ENCODE measurements at places on chromosomes 1 and 21.

GRCh38 chr1:114355240-114355639 lies 155.8 kb downstream of the TRIM33 start:
- H3K4me3 ChIP-seq, result no peak overlapping the region
- H3K4me1 ChIP-seq, result no peaks in the 10 kb centered on the region
- H3K36me3 ChIP-seq, result no peaks in the 10 kb centered on the region
- H3K27ac ChIP-seq, result no peak overlapping the region
- H3K27me3 ChIP-seq, result no peaks in the 10 kb centered on the region

DNA sequence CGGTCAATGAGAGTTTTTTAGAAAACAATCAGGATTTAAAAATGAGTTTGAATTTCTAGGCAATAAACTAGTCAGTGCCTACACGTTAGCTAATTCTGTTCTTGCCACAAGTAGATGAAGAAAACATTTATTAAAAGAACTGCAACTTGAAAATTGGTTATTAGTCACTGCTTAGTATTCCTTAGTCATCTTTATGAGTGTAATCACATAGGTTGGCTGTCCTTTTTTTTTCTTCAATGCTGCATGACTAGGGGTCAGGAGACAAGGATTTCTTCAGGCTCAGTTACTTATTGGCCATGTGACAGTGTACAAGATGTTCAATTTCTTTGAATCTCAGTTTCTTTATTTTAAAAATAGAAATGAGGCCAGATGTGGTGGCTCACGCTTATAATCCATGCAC lies 17.1 kb downstream of the SOAT1 start:
- no peak for DNase-seq
- no peak overlapping the region for H3K27ac ChIP-seq
- H3K36me3 ChIP-seq, result no peaks in the 10 kb centered on the region
- no peaks in the 10 kb centered on the region for H3K4me1 ChIP-seq
- no peaks in the 10 kb centered on the region for H3K27me3 ChIP-seq

DNA sequence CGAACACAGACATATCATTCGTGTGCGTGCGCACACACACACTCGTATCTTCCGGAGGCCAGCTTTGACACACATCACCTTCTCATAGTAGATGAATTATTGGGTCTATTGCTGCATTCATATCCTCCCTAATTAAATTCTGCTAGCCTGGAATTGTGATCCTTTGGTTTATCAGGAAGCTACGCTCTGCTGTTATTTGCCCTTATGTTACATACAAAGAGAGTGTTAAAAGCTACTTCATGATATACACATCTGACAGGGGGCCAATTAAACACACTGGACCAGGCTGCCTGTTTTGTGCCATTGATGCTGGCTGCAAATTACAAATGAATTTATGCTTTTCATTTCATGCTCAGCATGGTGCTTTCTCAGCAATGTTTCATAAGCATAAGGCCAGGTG lies 252.0 kb downstream of the RHOU start:
- H3K27me3 ChIP-seq, result no peaks in the 10 kb centered on the region
- no peak overlapping the region for H3K4me3 ChIP-seq
- H3K4me1 ChIP-seq, result peaks cover 15% of the 10 kb centered on the region
- DNase-seq, result peak; percentile 22

GRCh38 chr1:153527023-153527682 lies 8.6 kb downstream of the S100A6 start:
- H3K27ac ChIP-seq, result peak overlapping the region; percentile 49
- H3K36me3 ChIP-seq, result no peaks in the 10 kb centered on the region
- H3K4me3 ChIP-seq, result no peak overlapping the region
- no peaks in the 10 kb centered on the region for H3K4me1 ChIP-seq
- DNase-seq, result no peak

GRCh38 chr21:25370311-25370744 lies 237.0 kb downstream of the MRPL39 start:
- H3K4me3 ChIP-seq, result no peak overlapping the region
- H3K36me3 ChIP-seq, result no peaks in the 10 kb centered on the region
- H3K27me3 ChIP-seq, result no peaks in the 10 kb centered on the region

DNA sequence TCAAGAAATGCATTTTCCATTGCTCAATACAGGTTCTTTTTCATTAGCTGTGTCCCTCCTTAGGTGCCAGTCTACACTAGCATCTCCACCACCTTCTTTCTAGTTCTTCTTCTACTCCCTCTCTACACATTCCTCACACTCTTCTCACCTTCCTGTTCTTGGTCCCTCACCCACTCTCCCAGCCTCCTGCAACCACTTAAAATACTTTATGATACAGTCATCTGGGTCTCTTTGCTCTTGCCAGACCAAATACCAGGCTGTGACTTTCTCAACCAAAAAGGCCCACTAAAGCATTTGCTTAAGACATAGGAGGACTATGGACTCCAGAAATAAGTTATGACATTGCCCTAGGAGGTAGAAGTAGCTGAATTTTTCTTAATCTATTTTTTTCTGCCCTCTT lies 35.1 kb downstream of the PIGM start:
- no peaks in the 10 kb centered on the region for H3K4me1 ChIP-seq
- peak overlapping the region; percentile 3 for H3K27ac ChIP-seq
- no peak for DNase-seq
- no peak overlapping the region for H3K4me3 ChIP-seq
- H3K36me3 ChIP-seq, result no peaks in the 10 kb centered on the region
- no peaks in the 10 kb centered on the region for H3K27me3 ChIP-seq

- no peaks in the 10 kb centered on the region for H3K4me1 ChIP-seq
- no peaks in the 10 kb centered on the region for H3K27me3 ChIP-seq
- no peak for DNase-seq
- H3K36me3 ChIP-seq, result no peaks in the 10 kb centered on the region
- no peak overlapping the region for H3K27ac ChIP-seq
Observed at GRCh38 chr1:221945669-221946068, 203.8 kb upstream of the DUSP10 start.

DNA sequence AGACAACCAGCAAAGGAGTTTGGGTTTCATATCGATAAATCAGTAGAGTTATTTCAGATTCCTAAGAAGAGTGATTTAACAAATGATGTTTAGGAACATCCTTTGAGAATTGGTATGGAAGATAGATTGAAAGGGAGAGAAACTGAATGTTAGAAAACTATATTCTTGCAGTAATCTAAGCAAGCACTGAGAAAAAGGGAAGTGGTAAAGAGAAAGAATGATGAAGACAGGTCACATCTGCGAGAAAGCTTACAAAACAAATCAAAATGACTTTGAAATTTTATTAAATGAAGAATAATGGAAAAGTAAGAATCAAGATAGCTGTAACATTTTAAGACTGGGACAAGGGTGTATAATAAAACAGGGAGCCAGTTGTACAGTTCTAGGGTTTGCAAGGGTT lies 177.0 kb downstream of the HS2ST1 start:
- H3K27ac ChIP-seq, result no peak overlapping the region
- H3K4me1 ChIP-seq, result no peaks in the 10 kb centered on the region
- no peaks in the 10 kb centered on the region for H3K36me3 ChIP-seq
- DNase-seq, result no peak
- H3K4me3 ChIP-seq, result no peak overlapping the region
- H3K27me3 ChIP-seq, result no peaks in the 10 kb centered on the region

GRCh38 chr21:32777269-32777668 lies 5.7 kb upstream of the PAXBP1 start:
- no peak overlapping the region for H3K27ac ChIP-seq
- no peaks in the 10 kb centered on the region for H3K4me1 ChIP-seq
- no peaks in the 10 kb centered on the region for H3K36me3 ChIP-seq
- no peaks in the 10 kb centered on the region for H3K27me3 ChIP-seq
- DNase-seq, result no peak

DNA sequence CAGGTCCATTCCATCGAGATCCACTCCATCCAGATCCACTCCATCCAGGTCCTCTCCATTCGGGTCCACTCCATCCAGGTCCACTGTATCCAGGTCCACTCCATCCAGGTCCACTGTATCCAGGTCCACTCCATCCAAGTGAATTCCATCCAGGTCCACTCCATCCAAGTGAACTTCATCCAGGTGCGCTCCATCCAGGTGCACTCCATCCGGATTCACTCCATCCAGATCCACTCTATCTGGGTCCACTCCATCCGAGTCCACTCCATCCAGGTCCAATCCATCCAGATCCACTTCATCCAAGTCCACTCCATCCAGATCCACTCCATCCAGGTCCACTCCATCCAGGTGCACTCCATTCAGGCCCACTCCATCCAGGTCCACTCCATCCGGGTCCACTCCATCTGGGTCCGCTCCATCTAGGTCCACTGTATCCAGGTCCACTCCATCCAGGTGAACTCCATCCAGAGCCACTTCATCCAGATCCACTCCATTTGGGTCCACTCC lies 157.4 kb downstream of the HUNK start:
- no peaks in the 10 kb centered on the region for H3K4me1 ChIP-seq
- no peaks in the 10 kb centered on the region for H3K27me3 ChIP-seq
- DNase-seq, result no peak

GRCh38 chr1:156658945-156659574 lies 17.1 kb downstream of the BCAN start:
- peak overlapping the region; percentile 68 for H3K27ac ChIP-seq
- DNase-seq, result no peak
- H3K4me1 ChIP-seq, result peaks cover 55% of the 10 kb centered on the region

GRCh38 chr1:243827206-243827605 lies 22.8 kb downstream of the AKT3 start:
- no peaks in the 10 kb centered on the region for H3K27me3 ChIP-seq
- no peak overlapping the region for H3K4me3 ChIP-seq
- no peak for DNase-seq

DNA sequence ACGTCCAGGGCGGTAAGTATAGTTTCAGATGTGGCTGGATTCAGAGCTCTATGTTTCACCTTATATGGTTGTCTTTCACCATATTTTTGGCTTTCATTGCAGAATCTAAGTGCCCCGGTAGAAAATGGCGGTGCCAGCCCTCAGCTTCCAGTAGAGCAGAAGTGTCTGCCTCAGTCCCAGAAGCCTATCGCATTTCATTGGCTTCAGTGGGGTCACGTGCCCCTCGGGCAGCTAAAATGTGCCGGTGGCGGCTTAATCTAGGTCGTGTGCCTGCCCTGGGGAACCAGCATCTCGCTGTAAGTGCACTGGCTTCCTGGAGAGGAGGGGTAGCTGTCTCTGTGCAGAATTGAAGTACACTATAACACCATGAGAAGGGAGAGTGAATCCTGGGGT lies 107.4 kb upstream of the MAGI3 start:
- no peak overlapping the region for H3K27ac ChIP-seq
- no peaks in the 10 kb centered on the region for H3K4me1 ChIP-seq
- no peaks in the 10 kb centered on the region for H3K27me3 ChIP-seq
- H3K4me3 ChIP-seq, result no peak overlapping the region
- H3K36me3 ChIP-seq, result no peaks in the 10 kb centered on the region

DNA sequence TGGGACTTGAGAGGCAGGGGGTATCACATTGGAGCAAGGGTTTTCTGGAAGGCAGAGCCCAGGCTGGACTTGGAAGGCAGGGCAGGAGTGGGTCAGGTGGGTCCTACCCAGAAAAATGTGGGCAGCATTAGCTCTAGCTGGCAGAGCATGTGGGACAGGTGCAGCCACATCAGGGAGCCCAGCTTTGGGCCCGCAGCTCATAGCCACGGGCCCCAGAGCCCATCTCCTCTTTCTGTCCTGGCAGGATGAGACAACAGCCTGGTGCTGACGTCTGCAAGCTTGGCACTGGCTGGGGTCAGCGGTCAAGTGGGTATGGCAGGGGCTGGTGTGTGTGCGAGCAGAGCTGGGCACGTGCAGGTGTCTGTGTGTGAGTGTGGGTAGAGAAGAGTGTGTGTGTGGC lies 154.7 kb downstream of the GRIK3 start:
- no peaks in the 10 kb centered on the region for H3K27me3 ChIP-seq
- no peaks in the 10 kb centered on the region for H3K36me3 ChIP-seq
- no peak overlapping the region for H3K4me3 ChIP-seq

DNA sequence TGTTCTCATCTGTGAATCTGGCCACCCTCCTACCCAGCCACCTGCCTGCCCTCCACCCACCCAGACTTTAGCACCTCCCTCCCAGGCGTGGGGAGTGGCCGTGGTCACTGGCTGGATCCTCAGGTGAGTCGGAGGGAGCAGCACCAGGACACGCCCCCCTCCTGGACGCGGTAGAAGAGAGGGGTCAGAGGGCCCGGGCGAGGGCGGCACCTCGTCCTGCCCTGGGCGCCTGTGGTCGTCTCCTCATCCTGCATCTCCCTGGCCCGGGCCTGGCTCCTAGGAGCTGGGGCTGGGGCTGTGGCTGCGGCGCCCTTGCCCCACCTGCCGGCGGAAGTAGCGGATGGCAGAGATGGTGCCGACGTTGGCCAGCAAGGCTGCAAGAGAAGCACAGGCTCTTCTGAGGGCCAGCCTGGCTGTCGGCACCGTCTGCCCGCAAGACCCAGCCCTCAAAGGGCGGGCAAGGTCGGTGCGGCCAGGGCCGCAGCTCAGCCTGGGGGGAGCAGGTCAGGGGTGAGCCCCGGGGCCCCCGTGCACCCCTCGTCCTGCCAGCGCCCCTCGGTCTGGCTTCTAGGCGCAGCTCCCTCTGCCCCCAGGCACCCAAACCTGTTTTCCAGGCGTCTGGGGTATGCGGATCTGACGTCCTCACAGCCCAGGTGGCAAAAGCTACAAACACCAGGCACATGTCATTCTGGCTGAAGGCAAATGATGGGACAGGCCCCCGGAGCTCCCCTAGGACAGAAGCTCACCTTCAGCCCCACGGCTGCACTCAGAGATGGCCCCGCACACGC lies 5.8 kb downstream of the PERM1 start:
- peaks cover 21% of the 10 kb centered on the region for H3K27me3 ChIP-seq
- no peak overlapping the region for H3K27ac ChIP-seq
- peak overlapping the region; percentile 16 for H3K4me3 ChIP-seq
- H3K4me1 ChIP-seq, result peaks cover 3% of the 10 kb centered on the region
- DNase-seq, result no peak
- no peaks in the 10 kb centered on the region for H3K36me3 ChIP-seq

DNA sequence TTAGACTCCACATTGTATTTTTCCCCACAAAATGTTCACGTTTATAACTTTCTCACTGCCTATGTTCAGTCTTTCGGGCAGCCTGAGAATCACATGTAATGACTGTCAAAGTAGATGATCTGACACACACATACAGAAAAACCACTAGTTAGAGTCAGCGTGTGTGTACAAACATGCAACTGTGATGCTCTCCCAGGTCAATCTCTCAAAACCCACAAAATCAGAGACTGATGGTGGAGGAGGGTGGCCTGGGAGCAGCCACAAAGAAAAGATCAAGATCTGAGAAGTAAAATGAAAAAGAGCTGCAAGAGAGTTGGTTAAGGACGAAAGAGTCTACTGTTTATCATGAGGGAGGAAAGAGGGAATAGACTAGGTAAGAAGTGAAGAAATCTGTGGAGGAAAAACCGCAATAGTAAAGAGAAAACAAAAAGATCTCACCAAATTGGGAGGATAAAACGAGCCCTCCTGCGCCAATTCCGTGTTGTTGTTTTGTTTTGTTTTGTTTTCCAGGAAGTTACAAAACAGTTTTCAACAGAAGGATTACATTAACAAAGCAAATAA lies 2.3 kb downstream of the EGLN1 start:
- DNase-seq, result no peak
- H3K4me3 ChIP-seq, result peak overlapping the region; percentile 86
- no peaks in the 10 kb centered on the region for H3K36me3 ChIP-seq
- H3K4me1 ChIP-seq, result peaks cover 8% of the 10 kb centered on the region

DNA sequence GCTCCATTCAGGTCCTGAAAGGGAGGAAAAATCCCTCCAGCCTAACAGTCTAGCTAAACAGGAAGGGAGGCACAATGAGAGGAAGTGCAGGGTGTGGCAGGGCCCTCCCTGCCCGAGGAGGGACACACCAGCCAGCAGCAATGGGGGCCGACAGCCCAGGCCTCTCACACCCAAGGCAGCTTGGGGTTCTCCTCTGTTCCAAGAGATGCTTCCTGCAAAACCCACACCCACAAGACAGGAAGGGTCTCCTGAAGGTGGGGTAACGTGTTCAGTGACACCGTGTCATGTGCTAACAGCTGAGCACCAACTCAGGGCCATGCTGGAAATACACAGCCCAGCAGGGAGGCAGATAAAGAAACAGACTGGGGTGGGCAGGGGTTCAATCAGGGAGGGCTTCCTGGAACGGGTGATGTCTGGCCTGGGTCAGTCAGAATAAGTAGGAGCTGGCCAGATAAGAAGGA lies 10.2 kb downstream of the ECE1 start:
- H3K27me3 ChIP-seq, result no peaks in the 10 kb centered on the region
- peak overlapping the region; percentile 90 for H3K27ac ChIP-seq
- no peak overlapping the region for H3K4me3 ChIP-seq
- peaks cover 18% of the 10 kb centered on the region for H3K4me1 ChIP-seq

Measured in ascending aorta (tissue), 2 donors.